ENCODE measurements at places on chromosomes 5 and 9.

- peak; percentile 31 for DNase-seq
Measured at GRCh38 chr5:34598177-34598794, 57.8 kb upstream of the RAI14 start.

DNA sequence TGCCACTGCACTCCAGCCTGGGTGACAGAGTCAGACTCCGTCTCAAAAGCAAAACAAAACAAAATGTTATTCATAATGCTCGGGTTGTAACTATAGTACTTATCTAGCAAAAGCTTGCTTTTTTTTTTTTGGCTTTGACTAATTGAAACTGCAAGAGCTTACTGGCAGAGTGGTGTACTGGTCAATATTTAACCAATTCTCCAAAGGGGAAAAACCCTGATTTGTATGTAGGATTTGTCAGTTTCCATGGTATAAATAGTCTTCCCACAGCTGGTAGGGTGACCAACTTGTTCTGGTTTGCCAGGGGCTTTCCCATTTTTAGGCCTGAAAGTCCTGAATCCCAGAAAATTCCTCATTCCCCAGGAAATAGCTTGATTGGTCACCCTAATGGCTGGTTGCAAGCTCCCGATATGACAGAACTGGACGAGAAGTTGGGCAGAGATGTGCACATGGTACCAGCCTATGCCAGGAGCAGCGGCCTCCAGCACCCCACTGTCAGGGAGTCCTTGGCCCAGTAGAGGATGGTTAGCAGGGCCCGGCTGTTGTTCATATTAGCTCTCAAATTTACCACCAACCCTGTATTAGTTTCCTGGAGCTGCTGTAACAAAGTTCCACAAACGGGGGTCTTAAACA, 58.0 kb downstream of the FXN start:
- DNase-seq = no peak

GRCh38 chr5:58455066-58455465, 4.8 kb downstream of the PLK2 start:
- no peak for DNase-seq

GRCh38 chr9:88835038-88835466, 156.2 kb upstream of the S1PR3 start:
- no peak for DNase-seq

DNA sequence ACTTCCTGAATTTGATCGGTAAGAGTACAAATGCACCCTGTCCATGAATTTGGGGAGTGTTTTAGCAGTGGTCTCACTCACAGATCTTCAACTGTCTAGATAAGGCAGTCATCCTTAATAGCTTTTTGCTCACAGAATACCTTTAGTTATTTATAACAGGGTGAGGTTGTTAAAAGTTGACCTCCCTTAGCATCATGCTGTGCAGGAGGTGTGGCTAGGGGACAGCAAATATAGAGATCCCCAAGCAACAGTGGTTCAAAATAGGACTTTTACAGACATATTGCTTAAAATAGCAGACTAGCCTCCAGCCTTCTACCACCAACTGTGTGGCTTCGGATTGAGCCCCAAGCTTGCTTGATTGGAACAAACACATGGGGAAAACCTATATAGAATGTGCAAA, 724.4 kb downstream of the TLE1 start:
- peak; percentile 20 for DNase-seq

Measured in retina (tissue), 1 donor.